ENCODE measurements at places on chromosomes 6 and 20. TPM values are rescaled to one million over a fixed set of nuclear protein-coding genes. Genes with fewer than 3 reads are reported as not detected.

Gene TMEM217
- 1.6 TPM for total RNA-seq

Gene COMMD7
- total RNA-seq: 142 TPM

Gene KIAA1755
- total RNA-seq: 0.19 TPM

Gene NHLRC1
- 1.6 TPM for total RNA-seq

Gene NKAPL
- not detected for total RNA-seq

Gene MOXD1
- 0.09 TPM for total RNA-seq

GRCh38 chr6:129901910-129902309, 40.8 kb upstream of the TMEM244 start:
- DNase-seq: no peak

- no peak for DNase-seq
These were observed 89.9 kb upstream of the STMND1 start for GRCh38 chr6:17011985-17012384.

DNA sequence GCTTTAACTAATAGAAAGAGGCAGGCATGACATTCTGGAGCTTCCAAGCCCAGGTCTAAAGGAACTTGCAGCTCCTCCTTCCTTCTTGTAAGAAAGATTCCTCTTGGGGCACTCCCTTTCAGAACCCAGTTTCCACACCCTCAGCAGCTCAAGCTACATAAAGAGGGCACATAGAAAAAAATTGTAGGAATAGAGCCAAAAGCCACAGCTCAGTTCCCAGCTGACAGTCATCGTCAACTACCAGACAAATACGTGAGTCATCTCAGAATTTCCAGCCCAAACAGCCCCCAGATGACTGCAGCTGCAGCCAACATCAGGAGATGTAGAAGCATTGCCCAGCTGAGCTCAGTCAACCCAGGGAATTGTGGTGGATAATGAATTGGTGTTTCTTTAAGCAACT, 349.8 kb upstream of the ARID1B start:
- no peak for DNase-seq

DNA sequence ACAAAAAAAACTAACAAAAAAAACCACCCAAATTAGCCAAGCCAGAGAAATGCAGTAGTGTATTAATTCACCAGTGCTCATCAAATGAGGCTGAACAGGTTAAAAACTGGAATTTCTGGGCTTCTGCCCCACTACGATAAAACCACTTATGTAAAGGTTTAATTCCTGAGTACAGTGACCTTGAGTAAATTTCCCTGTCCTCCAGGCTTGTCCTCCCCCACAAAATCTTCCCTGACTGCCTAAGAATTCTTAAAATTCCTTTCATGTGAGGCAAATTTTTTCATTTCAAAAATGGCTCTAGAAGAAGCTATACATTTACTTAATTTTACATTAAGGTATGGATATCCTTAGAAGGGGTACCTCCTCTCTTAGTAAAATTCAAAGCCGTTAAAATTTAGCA, 80.1 kb upstream of the ID4 start:
- no peak for DNase-seq

DNA sequence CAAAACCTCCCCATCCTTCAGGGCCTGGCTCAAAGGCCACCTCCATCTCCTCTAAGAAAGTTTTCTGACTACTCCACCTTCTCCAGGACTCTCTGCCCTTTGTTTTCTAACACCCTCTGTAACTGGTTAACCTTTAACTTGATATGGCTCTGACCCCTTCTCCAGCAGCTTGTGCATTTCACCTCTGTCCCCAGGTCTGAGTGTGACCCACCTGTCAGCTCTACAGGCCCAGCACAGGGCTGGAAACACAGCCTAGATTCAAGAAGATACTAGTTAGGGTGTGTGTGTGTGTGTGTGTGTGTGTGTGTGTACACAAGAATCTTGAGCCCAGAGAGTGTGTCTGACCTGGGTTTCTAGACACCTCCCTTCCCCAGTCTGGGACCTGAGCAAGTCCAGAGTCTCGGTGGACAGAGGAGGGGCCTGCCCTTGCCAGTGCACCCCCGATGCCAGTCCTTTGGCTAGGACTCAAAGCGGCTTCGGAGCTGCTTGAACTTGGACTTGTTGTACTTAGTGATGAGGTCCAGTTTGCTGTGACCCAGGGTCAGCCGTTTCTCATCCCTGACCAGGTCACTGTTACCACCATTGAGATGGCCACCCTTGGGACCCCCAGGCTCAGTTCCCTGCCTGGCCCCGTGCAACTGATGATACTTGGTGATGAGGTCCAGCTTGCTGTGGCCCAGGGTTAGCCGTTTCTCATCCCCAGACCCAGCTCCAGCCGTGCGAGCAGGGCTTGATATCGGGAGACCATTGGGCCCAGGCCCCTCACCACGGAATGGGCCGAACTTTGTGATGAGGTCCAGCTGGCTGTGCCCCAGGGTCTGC, 1.7 kb upstream of the EIF6 start:
- peak; percentile 89 for DNase-seq

GRCh38 chr6:41622206-41622988, 15.9 kb upstream of the MDFI start:
- peak; percentile 77 for DNase-seq

DNA sequence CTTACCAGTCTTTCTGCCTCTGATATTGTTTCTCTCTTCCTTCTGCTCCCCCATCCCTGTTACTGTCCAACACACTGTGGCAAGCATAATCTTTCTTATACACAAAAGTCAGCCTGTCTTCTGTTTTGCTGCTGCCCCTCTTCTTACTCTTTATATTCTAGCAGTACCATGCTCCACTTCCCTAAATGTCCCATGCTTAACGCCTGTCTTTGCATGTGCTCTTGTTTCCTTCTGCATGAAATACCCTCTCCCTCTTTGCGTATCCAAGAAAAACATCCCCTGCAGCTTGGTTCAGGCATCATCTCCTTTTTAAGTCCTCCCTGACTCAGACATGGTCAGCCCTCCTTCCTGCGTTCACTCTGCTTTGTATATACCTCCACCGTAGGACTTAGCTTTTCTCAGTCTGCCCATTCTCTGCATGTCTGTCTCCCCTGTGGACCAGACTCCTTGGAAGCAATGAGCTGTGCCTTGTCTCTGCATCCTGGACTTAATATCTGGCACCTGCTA, 103.9 kb downstream of the CTNNBL1 start:
- no peak for DNase-seq

DNA sequence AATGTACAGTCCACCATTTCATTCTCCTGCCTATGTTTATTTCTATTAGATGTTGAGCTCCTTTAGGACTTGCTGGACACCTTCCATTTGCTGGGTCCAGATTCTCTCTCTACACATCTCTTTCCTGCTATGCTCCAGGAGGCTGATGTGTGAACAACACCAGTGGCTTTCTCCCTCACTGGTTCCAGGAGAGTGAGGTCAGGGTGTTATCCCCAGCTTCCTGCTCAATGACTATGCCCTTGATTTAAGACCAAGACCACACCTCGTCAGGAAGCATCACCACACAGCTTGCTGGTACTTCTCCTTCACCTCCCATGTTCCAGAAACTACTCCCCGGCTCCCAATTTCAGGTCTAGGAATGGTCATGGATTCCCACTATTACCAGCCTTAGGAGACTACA, 31.3 kb upstream of the E2F3 start:
- DNase-seq: no peak

DNA sequence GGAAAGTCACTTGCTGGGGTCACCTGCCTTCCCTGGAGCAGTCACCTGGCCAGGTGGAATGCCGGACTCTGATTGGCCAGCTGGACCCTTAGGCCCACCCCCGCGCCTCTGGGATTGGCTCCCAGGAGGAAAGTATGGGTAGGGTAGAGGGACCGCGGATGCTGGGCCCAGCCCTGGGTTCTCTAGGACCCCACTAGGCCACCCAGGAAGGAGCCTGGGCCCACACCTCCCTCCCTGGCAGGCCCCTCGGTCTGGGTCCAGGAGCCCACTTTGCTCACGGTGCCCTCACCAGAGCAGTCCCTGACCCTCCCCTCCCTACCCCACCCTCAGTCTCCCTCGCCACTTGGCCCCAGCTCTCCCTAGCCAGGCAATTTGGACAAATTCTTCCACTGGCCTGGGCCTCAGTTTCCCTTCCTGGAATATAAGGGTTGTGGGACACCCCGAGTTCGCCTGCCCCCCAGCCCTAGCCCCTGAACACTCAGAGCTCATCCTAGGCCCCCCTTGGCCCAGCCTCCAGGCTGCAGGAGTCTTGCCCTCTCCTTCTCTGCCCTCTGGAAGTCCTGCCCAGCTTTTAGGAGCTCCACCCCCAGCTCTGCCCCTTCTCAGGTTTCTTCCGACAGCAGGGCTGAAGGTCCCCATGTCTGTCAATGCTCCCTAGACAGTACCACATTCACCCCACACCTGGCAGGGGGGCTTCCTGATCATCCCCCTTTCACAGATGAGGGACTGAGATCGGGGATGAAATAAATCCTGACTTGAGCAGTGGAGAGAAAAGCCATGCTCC, 299.6 kb downstream of the TAF4 start:
- DNase-seq: peak; percentile 46

DNA sequence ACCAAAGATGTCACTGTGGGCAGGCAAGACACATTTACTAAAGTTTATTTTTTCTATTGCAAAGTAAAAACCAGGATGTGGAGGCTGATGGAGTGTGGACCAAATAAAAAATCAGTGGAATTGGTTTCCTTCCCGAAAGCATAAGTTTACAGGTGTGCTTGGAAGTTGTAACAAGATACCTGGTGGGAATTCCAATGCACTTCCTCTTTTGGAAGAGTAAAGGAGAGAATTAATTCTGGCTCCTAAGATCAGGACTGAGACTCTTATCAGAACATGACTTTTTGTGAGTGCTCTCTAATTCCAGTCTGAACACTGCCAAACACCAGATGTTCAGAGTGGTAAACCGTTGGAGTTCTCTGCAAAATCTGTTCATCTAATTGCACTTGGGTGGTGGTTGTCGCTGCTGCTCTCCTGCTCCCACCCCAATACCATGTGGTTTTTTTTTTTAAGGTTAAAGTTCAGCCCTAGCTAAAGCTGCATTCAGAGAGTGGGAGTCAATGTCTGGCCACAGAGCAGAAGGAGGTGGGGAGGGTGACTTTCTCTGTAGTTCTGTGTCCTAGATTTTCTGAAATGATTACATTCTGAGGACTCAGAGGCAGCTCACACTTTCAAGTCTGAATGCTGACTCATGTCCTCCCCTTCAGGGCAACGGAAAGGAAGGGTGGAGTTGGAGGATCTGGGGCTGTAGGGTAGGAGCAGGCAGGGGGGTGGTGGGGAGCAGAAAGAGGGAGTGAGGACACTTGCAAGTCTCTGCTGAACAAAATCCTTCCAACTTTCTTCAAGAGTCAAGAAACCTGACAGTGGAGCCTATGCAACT, 275.8 kb upstream of the PRDM1 start:
- no peak for DNase-seq

DNA sequence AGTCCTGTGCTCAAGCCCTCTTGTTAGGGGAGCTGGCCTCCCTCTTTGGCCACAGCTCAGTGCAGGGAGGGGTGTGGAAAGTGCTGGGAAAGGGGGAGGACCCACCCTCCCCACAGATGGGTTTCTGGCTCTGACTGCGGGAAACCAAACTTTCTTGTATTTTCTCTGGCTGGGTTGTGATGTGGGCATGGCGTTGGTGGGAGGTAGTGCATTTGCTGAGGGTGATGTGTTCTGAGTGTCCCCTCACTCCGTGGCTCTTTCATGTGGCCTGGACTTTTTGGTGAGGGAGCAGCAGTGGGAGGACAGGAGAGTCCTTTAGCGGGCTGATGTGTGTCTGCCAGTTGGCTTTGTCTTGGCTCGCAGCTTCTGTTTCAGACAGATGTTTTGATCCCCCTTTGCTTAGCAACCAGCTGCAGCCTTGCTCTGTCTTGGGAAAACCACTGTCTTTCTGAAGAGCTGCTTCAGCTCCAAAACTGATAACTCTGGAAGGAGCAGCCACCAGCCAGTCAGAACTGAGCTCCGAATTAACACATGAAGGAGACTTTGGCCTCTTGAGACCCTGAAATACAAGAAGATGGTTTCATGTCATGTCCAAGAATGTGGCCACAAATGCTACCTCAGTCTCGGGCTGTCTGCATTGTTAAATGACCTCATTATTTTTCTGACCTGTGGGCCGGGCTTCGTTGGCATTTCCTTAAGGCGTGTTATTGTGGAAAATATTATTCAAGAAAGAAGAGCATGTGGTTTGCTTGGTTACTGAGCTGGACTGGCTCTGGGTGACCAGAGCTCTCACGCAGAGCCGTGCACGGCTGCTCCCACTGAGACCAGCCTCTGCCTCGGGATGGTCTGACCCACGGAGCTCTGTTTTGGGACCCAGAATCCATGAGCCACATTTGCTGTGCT, 21.5 kb downstream of the SYNJ2 start:
- no peak for DNase-seq

DNA sequence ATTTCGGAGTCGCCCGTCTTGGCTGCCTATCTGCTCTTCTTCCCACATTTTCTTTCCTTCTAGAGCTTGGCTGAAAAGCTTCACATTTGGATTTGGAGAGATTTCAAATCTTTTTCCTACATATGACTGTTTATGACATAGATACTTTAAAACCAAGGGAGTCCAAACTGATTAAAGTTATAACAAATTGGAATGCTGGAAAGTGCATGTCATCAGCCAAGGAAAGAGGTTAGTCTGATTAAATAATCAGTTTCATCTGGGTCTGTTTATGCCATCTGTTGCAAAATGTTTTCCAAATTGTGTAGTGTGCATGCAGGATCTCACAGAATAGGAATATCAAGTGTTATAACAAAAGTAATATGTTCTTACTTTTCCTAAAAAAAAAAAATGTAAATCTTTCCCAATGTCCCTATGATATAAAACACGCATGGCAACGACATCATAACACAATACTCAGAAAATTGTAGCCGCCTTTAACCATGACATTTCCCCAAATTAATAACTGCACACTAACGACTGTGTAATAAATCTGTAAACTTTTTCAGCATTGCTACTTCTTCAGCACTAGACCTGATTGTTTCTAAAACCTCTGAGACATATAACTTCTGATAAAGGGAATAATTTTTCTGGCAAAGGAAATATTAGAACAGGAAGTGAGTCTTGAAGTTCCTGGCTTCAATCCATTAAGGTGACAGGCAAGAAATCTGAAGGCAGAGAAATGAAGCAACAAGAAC, 230.2 kb upstream of the FOXQ1 start:
- no peak for DNase-seq

DNA sequence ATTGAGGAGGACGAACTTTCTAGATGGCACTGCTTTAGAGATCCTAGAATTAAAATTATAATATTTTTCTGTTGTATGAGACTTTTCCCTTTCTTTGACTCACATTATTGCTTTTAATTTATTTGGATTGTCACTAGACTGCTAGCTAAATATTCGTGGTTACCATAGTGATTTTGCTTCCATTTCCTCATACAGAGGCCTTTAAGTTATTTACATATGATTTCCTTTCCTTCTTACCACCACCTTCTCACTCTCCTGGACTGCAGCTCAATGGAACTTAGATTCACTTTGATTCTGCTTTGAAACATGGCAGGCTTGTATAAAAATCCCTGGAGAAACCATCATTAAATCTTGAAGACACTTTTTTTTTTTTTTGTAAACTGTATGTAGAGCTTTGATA, 222.9 kb downstream of the LAMA2 start:
- DNase-seq: no peak

GRCh38 chr20:50996901-50997865, 25.7 kb downstream of the KCNG1 start:
- no peak for DNase-seq

DNA sequence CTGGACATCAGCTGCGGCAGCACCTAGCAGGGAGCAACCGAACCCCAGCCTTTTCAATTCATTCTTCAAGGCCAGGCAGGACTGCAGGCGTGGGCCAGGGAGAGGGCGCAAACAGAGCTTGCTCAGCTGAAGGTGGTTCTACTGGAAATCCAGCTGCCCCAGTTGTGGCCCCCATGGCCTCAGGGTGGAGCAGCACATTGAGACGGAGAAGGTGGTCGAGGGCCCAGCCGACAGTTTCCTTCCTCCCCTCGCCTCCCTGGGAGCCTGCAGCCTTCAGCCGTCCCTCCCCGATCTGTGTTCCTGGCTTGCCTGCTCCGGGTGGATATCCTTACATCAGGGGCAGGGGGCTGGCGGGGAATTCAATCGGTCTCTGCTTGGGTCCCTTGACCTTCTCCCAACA, 217.8 kb downstream of the ANKRD60 start:
- peak; percentile 34 for DNase-seq
